Kidney epithelial cell (primary cell): ENCODE measurements at places on chromosomes 11 and 22. TPM values are rescaled to one million over a fixed set of nuclear protein-coding genes. Genes with fewer than 3 reads are reported as not detected.

DNA sequence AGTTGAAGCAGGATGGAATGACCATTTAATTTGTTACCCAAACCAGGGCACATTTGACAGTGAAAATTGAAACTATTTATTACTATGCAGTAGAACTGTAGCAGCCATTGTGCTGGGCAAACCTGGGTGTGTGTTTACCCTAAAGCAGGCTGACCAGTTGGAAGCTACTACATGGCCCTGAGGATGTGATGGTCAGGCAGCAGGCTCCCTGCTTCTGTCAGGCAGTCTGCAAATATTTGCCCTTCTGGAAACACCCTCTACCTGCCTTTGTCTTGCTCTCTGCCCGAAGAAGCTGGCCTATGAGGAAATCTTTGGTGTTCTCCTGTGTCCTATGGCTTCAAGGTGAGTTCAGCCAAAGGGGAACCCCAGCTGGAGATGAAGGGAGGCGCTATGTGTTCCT lies 600.1 kb upstream of the KIRREL3 start:
- DNase-seq, result no peak

Gene RFPL3
- total RNA-seq, result not detected in 2 replicates

Gene ANKK1
- total RNA-seq, result 0.50 and 0.75 TPM in 2 replicates

Gene PRG3
- total RNA-seq, result not detected in 2 replicates

DNA sequence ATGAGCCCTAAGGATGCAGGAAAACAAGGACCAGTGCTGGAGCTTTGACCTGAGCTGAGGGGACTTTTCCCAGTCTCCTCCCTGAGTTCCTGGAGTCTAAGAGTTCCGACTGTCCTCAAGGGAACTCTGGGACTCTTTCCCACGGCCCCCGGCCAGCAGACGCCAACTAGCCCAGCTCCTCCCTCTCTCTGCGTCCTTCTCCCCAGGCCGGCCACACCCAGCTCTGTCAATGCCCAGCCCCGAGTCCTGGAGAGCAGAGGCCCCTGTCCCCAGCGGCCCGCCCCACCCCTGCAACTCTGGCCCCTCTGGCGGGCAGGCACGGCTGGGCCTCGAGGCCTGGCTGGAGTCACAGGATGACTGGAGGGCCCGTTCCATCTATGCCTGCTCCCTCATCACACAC lies 29.8 kb downstream of the NECTIN1 start:
- no peak for DNase-seq

DNA sequence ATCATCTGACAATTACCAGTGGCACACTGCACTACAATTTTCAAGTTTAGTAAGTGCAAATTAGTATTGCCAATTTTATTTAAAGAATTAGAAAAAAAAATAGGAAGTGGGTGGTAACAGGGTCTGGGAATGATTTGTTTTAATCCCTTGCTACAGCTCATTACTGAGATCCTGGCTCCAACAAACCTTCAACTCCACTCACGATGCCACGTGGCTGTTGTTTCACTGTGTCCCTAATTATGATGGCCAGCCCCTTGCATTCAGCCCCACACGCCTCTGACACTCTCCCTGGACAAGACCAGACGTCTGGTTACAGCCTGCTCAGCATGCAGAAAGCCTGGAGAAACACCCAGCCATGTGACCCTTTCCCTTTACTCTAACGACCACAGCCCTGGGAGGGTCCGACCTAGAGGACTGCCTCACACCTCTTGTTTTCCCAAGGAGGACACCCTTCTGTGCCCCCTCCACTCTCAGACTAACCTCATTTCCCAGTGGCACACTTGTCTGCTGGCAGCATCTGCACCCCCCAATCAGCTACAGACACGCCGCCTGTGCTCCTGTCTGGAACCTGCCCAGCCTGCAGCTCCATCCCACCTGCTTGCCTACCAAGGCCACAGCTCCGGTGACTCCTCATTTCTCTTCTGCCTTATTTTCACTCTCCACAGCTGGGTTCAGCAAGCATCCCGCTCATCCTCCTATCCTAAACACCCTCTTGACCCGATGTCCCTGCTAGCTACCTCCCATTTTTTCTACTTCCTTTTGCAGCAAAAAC lies 18.5 kb upstream of the SLC25A1 start:
- DNase-seq, result no peak

Gene EIF1AD
- total RNA-seq, result 33.4 and 59.0 TPM in 2 replicates

- DNase-seq, result no peak
Measured at GRCh38 chr11:89443361-89444322, 47.5 kb downstream of the NOX4 start.

DNA sequence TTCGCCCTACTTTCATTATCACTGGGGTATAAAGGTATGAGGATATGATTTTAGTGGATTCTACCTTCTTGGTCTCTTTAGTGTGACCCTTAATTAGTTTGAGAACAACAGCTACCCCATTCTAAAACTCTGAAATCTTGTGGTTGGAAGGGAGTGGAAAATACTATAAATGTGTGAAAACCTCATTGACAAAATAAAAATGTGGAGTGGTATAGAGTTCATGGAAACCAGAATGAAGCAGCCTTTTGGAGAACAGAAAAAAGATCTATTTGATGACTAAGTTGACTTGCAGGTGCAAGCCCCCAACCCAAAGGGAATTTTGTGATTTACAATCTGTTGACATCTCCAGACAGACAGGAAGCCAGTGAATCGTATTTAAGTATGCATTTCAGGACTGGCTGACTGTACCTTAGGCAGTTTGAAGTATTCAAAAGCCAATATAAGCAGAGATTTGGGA lies 75.8 kb downstream of the GAS2 start:
- DNase-seq, result no peak

Gene ACR
- total RNA-seq, result not detected in 2 replicates

- DNase-seq, result no peak
Measured at GRCh38 chr11:134202661-134203060, 21.1 kb downstream of the NCAPD3 start.

GRCh38 chr11:27868226-27868625 lies 168.0 kb upstream of the BDNF start:
- no peak for DNase-seq

DNA sequence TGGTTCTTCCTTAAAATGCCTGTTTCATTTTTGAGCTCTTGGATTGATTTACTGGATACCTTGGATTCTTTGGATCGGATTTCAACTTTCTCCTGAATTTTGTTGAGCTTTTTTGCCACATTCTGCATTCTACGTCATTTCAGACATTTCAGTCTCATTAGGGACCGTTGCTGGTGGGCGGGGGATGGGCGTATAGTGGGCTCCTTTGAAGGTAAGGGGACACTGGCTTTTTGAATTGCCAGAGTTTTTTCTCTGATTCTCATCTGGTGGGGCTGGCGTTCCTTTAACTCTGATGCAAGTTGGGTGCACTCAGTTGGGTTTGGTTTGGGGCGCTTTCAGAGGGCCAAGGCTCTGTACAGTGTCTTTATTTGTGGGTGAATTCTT lies 216.5 kb downstream of the DYNC2H1 start:
- no peak for DNase-seq

DNA sequence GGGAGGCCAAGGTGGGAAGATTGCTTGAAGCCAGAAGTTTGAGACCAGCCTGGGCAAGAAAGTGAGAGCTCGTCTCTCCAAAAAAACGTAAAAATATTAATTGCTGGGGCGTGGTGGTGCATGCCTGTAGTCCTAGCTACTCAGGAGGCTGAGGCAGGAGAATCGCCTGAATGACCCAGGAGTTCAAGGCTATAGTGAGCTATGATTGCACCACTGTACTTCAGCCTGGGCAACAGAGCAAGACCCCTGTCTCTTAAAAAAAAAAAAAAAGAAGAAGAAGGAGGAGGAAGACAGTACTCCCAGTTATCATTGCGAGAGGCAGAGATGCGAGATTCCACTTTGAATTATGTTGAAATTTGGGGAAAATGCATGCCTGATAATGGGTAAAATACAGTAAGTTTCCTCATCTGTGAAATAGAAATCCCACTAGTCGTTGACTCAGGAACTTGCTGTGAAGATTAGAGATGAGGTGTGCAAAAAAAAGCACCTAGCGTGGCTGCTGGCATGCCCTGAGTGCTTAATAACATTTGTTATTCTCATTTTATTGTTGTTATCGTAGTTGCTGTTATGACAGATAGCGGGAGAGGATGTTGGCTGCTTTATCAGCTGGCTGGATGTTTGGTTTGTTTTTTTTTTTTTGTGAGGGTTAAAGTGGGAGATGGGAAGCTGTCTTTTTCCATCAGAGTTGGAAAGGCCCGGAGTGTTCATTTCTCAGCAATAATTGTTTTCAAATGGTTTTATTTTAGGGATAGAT lies 33.4 kb downstream of the BCR start:
- no peak for DNase-seq

Gene OR56B1
- not detected in 2 replicates for total RNA-seq

Gene TECTA
- total RNA-seq, result 0.67 and 0.75 TPM in 2 replicates

GRCh38 chr11:79094616-79095015 lies 346.2 kb downstream of the TENM4 start:
- DNase-seq, result no peak

GRCh38 chr22:39962071-39962470 lies 1.9 kb downstream of the TMA7B start:
- DNase-seq, result no peak

Gene TMPRSS6
- not detected in 2 replicates for total RNA-seq

GRCh38 chr11:61833926-61834277 lies 5.8 kb downstream of the FADS2 start:
- DNase-seq, result no peak

Gene RAB38
- 6.2 and 7.3 TPM in 2 replicates for total RNA-seq

Gene RTN4RL2
- total RNA-seq, result 0.48 and 0.67 TPM in 2 replicates

DNA sequence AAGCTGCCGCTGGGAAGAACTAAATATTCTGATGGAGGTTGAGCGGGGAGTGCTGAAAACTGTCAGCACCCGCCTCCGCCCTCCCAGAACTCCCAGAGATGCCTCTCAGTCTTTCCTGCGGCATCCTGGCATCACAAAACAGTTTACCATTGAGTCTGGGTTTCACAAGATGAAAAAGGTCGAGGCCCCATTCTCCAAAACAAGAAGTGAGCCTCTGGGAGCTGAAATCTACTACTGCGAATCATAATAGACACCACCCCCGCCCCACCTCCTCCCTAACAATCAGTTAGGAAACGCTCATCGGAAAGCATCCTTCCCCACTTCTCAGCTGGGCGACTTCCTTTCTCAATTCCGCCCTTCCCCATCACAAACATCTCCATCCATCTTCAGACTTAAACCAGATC lies 1.0 kb downstream of the SUN2 start:
- DNase-seq, result no peak

GRCh38 chr11:133163463-133164419 lies 368.6 kb downstream of the OPCML start:
- peak; percentile 12 for DNase-seq

Gene FZD4
- 7.1 and 7.5 TPM in 2 replicates for total RNA-seq

DNA sequence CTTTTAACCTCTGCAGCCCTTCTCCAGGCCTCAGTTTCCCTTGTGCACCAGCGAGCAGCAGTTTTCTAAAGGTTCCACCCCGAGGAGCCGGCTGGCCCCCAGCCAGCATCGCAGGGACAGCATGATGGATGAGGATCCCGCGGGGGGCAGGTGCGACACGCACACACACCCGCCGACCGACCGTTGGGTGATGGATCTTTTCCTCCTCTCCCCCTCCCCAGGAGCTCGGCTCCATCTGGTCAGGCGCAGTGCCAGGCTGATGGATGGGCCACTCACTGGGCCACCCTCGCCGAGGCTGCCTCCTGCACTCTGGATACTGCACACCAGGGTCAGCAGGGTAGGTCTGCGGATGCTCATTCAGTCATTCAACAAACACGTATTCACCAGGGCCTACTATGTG lies 12.8 kb upstream of the CABP7 start:
- DNase-seq, result no peak

Gene GLB1L2
- total RNA-seq, result 14.8 and 16.3 TPM in 2 replicates

- no peak for DNase-seq
Measured at GRCh38 chr11:15577519-15577918, 462.8 kb downstream of the INSC start.

Gene OR5AS1
- not detected in 2 replicates for total RNA-seq

- DNase-seq, result no peak
Measured at GRCh38 chr22:21945453-21946261, 7.0 kb downstream of the PPM1F start.

Gene SERPING1
- total RNA-seq, result 18.2 and 21.6 TPM in 2 replicates

DNA sequence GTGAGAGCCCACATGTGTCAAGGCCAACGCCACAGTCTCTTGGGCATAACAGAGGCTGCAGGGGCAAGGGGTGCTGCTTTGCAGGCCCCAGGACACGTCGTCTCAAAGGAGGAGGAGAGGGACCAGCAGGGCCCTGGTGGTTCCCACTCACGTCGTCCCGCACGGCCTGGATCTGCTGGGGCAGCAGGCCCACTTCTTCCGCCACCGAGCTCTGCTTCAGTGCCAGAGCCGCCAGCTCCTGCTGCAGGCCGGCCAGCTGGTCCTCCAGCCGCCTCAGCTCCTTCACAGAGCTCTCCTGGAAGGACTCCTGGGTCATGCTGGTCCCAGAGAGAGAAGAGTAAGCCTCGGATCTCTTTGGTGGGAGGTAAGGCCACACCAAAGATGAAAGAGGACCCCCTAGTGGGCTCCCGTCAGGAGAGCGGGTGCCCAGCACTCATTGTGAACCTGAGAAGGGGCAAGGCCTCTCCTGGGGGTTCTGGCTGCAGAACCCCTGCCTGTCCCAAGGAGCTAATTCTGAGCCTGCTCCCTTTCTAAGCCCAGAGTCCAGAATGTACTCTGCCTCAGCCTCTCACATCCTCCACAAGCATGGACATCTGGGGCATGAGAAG lies 15.6 kb downstream of the SUN2 start:
- no peak for DNase-seq

- no peak for DNase-seq
Measured at GRCh38 chr11:105823495-105824033, 198.5 kb downstream of the MSANTD4 start.

Gene PLEKHB1
- total RNA-seq, result 3.5 and 7.1 TPM in 2 replicates

DNA sequence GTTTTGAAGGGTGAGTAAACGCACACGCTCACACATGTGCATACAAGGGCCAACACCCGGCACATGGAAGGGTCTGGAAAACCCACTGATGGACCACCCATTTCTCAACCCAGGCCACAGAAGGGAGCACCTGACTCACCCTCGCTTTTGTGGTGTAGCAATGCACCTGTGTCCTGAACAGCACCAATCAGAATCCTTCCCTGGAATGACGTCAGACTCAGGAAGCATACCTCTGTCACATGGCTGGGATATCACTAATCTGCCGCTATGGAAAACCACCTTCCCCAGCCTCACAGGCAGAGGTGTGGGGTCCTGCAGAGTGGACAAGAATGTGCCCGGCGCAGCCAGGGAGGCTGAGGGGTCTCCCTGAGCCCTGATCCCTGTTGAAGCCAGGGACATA lies 9.0 kb upstream of the OSM start:
- DNase-seq, result no peak

- no peak for DNase-seq
Measured at GRCh38 chr11:43996318-43996717, 51.5 kb upstream of the ACCSL start.

- no peak for DNase-seq
Measured at GRCh38 chr11:34890812-34891211, 25.4 kb downstream of the APIP start.

Gene PARVB
- total RNA-seq, result 94.6 and 94.9 TPM in 2 replicates

Gene SYTL2
- total RNA-seq, result 7.5 and 10.5 TPM in 2 replicates
